ENCODE measurements at places on chromosomes 2 and 18.

DNA sequence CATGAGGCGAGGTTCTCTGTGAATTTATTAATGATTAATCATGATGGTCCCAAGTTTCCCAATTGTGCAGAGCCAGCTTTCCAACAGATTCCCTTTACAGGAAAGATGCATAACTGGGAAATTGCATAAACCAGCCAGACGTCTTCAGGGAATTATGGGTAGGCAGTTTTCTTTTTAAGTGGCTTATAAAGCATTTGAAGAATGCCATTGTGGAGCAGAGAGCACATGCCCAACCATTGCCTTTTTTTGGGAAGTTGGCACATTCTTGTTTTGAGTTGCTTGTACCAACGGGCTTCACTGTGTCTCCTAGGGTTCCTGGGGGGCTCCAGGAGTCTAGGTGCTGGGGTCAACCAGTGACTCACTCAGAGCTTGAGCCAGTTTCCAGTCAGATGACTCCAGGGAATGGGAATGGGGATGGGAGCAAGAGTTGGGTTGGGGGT lies 231.7 kb upstream of the FOSL2 start:
- no peak for DNase-seq

GRCh38 chr2:120764492-120764891 lies 28.8 kb downstream of the GLI2 start:
- DNase-seq, result no peak

DNA sequence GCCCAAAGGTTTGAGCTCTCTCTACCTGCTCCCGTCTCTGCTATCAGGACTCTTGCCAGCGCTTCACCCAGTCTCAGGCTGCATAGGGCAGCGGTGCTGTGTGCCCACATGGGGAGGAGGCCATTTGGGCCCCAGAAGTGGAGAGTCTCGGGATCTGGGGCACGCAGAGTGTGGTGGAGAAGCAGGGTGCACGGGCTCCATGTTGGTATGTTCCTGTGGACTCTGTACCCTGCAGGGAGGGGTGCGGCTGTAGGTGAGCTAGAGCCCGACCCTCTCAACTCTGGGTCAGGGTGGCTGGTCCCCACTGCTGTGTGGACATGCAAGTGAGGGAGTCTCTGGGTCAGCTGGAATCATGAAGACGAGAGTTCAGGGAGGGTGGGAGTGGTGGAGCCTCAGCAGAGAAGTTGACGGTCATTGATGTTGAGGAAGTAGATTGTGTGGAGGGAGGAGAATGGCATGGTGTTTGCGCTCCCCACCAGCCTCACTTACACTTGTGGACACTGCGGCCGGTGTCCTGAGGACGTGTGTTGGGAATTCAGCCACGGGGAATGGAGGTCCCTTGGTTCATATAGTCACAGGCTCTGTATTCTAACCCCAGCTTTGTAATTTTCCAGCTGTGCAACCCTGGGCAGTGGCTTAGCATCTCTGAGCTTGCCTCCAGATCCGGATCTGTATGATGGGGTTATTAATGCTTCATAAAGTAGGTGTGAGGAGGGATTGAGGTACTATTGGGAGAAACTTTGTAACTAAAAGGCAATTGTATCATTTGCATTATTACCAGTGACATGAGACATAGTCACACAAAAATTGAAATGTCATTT lies 840 bp upstream of the PSD4 start:
- DNase-seq, result no peak

DNA sequence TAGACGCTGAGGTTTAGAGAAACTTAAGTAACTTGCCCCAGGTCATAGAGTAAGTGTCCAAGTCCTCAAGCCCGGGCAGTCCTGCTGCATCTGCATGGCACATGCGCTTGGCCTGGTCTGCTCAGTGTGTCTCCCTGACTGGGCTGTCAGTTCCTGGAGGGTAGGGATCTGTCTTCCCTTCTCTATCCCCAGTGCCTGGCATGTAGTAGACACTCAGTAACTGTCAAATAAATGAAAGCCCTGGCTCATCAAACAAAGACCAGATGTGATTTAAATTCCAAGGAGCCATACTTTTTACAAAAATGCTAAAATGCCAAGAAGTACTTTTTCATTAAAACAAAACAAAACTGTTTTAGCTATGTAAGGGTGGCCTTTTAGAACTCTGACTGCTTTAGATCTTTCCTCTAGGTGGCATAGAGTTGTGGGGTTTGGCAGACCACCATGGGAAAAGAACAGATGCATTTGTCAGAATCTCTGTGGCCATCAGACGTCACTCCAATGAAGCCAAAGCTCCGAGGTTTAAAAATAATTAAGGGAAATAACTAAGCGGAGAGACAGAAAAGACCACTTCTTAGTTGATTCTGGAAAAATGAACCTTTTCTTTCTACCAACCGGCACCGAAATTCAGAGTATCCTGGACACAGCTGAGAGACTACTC lies 34.0 kb downstream of the EPAS1 start:
- DNase-seq, result no peak

DNA sequence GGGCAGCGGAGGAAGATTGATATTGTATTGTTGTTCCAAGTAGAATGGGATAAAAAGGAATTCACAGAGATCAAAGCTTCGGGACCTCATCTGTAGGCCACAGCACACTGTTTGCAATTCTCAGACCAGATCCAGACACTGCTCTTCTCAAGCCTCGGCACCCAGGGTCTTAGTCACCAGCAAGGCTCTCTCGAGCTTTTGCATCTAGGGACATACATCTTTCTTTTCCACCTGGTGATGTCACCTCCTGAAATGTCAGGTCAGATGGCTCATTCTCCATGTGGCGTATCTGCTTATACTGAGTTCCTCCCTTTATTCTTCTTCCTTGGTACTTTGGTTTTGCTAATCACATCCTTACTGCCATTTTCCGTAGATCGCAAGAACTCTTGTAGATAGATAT lies 42.9 kb upstream of the SNTG2 start:
- DNase-seq, result no peak

DNA sequence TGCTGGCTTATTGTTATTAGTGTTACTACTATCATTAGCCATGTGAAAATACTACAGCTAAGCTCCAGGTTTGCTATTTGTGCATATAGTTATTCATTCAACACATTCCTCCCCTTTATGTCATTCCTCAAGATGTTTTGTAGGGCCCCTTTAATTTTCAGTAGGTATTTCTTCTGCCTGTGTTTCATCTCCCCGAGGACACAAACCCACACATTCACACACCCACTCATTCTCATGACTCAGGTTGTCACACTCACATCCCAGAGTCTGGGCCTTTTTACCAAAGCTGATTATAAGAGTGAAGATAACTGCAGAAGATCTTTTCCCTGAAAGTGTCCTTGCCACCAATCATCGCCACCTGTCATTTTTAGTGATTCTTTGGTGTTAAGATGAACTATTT lies 68.6 kb upstream of the SPOPL start:
- DNase-seq, result no peak

GRCh38 chr2:86577817-86578456 lies 14.7 kb upstream of the CHMP3 start:
- no peak for DNase-seq

DNA sequence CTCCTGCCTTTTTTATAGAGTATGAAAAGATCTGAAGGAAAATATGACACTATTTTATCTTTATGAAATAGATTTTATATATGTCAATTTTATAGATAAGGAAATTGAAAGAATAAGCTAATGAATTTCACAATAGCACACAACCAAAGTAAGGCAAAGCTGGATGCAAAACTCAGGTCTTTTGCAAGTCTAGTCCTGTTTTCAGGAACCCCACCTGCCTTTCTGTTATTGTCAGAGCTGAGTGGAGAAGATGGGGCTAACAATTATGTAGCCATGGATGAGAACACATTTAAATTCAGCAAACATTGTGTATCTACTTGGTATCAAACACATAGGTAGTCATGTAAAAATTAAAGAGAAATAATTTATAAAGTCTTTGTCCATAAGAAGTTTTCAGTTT lies 161.5 kb upstream of the ZEB2 start:
- no peak for DNase-seq

DNA sequence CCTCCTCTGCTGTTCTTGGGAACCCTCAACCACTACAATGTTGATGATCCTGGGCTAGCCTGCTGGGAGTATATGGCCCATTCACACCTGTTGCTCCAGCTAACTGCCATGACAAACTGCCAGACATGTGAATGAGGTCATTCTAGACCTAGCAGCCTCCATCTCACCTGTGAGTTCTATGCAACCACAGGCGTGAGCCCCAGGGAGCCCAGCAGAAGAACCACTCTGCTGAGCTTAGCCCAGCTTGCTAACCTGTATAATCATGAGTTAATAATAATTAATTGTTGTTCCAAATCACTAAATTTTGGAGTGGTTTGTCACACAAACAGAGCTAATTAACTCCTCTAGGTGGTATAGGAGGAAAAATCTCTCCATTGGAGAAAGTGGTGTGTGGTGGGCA lies 24.7 kb upstream of the CELF4 start:
- no peak for DNase-seq

DNA sequence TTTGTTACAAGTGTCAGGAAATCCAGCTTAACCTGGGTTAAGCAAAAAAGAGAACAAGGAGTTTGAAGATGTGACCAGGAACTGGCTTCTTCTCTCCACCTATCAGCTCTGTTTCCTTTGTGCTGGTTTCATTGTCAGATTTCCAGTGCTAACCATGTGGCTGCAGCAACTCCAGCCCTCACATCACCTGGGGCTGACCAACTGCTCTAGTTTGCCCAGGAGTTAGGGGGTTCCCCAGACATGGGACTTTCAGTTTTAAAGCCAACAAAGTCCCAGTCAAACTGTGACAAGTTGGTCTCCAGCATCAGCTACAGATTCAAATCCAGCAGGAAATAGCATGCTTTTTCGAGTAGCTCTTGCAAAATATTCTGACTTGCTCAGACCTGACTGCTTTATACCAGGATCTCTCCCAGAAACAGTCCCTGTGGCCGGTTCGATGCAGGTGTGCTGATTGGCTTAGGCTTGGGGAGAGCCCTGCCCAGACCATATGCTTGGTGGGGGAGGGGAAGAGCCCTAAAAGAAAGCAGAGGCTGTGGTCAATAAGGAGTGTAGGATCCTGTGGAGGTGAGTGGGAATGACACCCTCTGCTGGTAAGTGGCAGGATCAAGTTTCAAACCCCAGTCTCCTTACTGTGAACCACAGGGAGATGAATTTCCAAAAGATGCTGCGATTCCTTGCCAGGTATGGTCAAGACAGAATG lies 49.5 kb downstream of the KCNE4 start:
- no peak for DNase-seq

DNA sequence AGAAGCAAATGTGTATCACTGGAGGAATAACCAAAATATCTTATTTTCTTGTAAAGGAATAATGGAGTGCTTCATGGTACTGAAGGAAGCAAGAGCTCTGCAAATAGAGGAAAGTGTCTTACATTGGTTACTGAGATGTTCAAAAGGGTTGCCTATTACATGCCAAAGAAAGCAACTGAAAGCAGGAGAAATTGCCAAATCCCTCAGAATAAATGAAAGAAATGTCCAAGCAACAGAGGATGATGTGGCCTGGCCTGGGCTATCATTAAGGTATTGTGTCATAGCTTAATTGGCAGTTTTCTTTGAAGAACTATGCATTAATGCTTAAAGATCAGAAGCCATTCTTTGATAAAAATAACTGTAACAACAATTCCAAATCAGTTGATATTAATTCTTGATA lies 173.7 kb downstream of the RAB3GAP1 start:
- no peak for DNase-seq

DNA sequence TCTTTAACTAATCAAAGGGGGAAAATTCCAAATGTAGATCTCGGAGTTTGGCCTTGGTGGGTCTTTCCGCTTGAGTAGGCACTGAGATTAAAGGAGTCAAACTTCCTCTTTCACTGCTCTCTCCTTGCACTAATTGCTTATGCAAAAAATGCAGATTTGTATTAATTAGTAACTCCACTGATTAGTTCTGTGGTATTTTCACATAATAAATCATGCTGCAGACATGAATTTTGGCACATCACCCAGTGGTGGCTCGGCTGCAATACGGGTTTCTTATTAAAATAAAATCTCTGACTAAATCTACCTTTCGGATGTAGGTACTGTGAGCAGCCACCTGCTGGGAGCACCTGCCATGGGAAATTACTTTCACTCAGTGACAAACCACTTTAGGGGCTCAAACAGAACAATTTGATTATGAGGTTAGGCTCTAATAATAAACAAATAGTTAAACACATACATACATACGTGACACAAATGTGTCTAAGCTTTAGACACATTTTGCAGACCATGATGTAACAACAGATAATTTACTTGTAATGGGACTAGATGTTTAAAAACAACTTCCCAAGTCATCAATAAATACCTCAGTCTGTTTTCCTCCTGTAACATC lies 6.4 kb upstream of the NEUROD1 start:
- no peak for DNase-seq

GRCh38 chr2:59236723-59237122 lies 995.6 kb upstream of the FANCL start:
- DNase-seq, result no peak

GRCh38 chr2:187520121-187520624 lies 34.1 kb downstream of the TFPI start:
- DNase-seq, result no peak

- DNase-seq, result no peak
Measured at GRCh38 chr18:40357536-40357935, 1597.5 kb upstream of the PIK3C3 start.

- DNase-seq, result no peak
Measured at GRCh38 chr2:174012347-174013314, 47.5 kb upstream of the SP3 start.

GRCh38 chr2:186126181-186126580 lies 359.9 kb upstream of the ZC3H15 start:
- DNase-seq, result no peak

DNA sequence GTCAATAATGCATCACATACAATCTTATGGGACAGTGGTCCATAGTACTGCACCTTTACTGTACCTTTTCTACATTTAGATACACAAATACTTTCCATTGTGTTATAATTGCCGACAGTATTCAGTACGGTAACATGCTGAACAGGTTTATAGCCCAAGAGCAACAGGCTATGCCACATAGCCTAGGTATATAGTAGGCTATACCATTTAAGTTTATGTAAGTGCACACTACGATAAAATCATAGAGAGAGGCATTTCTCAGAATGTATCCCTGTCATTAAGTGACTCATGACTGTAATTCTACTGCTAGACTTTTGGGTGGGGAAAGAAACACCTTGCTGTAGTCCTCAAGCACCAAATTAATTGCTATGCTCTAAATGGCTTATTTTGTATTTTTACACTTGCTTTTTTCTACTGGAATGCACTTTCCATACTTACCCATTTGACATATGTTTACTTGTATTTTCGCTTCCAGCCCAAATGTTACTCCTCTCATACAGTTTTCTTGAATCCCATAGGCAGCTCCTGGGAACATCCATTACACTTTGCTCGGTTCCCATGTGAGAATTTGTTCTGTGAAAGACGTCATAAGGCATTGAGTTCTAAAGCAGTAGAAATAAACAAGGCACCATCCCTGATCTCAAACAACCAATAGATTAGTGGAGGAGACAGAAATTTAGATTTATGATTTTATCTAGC lies 714.0 kb upstream of the ID2 start:
- DNase-seq, result no peak

GRCh38 chr2:240397542-240397916 lies 37.9 kb upstream of the GPC1 start:
- DNase-seq, result no peak

GRCh38 chr2:27771202-27771547 lies 344 bp upstream of the MRPL33 start:
- no peak for DNase-seq

All from stimulated activated CD4-positive, alpha-beta T cell treated with anti-CD3 and anti-CD28 coated beads, Interleukin-1b, Interleukin-23, amount 100 ng/mL, for 24 hours (primary cell).